ENCODE measurements at places on chromosomes 3 and 15.

DNA sequence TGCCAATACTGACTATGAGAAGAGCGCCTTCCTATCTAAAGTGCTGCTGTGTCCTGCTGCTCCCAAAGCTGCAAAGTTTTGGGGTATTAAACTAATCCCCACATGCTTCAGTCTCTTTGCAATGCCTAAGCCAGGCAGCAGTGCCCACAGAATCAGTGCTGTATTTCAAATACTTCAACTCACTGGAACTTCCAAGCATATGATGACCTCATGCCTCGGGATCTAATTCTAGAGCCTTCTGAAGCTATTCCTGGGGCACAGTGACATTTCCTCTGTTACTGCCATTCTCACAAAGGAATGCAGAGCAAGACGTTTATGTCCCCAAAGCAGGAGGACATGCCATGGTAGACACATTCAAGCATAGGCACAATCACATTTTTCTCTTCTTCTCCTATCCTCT lies 78.5 kb downstream of the CD200 start:
- H3K4me3 ChIP-seq: no peak overlapping the region
- no peaks in the 10 kb centered on the region for H3K4me1 ChIP-seq
- H3K27me3 ChIP-seq: no peaks in the 10 kb centered on the region
- no peak for DNase-seq

DNA sequence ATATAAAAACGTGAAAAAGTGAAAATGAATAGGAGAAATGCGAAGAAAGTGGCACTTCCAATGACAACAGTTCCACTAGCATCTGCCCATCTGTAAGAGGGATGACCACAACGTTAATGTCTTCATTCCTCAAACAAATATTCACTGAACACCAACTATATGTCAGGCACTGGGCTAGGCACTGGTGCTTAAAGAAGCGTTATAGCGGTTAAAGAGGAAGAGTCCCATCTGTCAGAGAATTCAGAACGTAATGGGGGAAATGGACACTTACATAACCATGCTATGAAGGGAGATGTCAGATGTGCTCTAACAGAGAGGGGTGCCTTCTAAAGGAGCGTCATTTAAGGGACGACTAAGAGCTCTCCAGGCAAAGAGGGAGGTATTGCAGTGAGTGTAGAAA lies 8.2 kb downstream of the RUBCN start:
- DNase-seq: no peak
- no peaks in the 10 kb centered on the region for H3K36me3 ChIP-seq
- no peaks in the 10 kb centered on the region for H3K4me1 ChIP-seq
- no peak overlapping the region for H3K27ac ChIP-seq

- no peaks in the 10 kb centered on the region for H3K36me3 ChIP-seq
- no peak overlapping the region for H3K27ac ChIP-seq
- no peaks in the 10 kb centered on the region for H3K4me1 ChIP-seq
- no peak for DNase-seq
- no peaks in the 10 kb centered on the region for H3K27me3 ChIP-seq
These were observed 168.6 kb downstream of the LSAMP start for GRCh38 chr3:116276675-116277074.

- no peak overlapping the region for H3K27ac ChIP-seq
- no peaks in the 10 kb centered on the region for H3K4me1 ChIP-seq
- no peak overlapping the region for H3K4me3 ChIP-seq
These were observed 6.7 kb downstream of the PAQR5 start for GRCh38 chr15:69305204-69305931.
